Left renal pelvis (tissue), 4 donors: ENCODE measurements at places on chromosomes 6 and 20.

GRCh38 chr6:33926451-33926850 is 122.6 kb upstream of the MLN start:
- no peak for DNase-seq

GRCh38 chr6:166670894-166671293 is 43.8 kb upstream of the RPS6KA2 start:
- DNase-seq: no peak

DNA sequence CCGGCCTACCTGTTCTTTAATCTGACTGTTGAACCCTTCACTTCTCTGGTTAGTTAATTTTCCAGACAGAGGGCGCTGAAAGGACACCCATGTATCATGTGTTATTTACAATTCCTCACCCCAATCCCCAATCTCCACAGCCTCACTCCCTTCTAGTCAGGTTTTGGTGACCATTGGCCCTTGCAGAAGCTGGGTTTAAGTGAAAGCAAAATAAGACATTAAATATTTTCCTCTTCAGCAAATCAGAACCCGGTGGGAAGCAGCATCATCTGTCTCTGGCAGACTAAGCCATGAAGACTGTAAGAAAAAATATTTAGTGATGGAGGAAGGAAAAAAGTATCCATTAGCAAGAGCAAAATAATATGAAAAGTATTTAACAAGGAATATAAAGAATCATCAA is 9.4 kb upstream of the HLA-DQA1 start:
- no peak for DNase-seq

GRCh38 chr6:52514514-52514913 is 62.3 kb downstream of the TRAM2 start:
- DNase-seq: no peak

GRCh38 chr6:4870821-4871494 is 94.8 kb downstream of the CDYL start:
- DNase-seq: no peak
